ENCODE measurements at places on chromosomes 2 and 18.

GRCh38 chr2:60837123-60837522 lies 44.3 kb upstream of the REL start:
- DNase-seq: no peak

DNA sequence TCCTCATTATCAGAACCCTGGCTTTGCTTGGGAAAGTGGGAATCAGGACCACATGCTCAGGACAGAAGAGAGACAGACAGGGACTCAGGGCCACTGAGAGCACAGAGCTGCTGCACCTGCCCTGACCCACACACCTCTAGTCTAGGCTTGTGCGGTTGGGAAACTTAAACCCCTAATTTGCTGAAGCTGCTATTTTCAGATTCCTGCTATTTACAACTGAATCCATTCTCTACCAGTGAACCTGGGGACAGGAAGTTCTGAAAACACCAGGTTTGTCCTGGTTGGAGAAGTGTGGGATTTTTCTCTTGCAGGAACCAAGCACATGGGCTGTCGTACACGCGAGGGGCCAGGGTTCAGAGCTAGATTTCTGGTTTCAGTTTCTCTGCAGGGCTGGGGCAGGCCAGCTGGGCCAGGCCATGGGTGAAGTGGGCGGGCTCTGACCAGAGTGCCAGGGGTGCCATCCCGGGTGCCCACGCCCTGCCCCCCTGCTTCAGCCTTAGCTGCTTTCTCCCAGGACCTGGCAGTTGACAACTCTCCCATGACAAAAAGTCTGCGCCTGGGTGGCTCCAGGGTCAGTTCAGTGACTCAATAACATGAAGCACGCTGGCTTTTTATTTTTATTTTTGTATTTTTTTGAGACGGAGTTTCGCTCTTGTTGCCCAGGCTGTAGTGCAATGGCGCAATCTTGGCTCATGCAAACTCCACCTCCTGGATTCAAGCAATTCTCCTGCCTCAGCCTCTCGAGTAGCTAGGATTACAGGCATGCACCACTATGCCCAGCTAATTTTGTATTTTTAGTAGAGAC lies 51.3 kb upstream of the SLC1A4 start:
- no peak for DNase-seq

DNA sequence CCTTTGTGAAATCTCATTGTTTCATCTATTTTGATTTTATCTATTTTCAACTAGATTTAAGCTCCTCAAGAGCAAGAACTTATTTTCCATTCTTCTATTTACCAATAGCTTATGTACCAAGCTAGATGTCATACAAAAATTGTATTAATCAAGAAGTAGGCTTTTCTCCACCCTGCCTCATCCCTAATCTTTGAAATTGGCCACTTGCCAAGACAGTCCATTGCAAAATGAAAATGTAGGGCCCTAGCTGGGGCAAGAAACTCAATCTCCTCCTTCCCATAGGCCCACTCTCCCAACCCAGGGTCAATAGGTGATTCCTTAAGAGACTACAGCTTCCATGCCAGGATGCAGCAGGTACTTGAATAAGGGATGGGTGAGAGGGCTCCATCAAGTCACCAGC lies 39.3 kb upstream of the STPG4 start:
- DNase-seq: no peak

- DNase-seq: no peak
Measured at GRCh38 chr2:46239175-46239846, 57.9 kb upstream of the EPAS1 start.

DNA sequence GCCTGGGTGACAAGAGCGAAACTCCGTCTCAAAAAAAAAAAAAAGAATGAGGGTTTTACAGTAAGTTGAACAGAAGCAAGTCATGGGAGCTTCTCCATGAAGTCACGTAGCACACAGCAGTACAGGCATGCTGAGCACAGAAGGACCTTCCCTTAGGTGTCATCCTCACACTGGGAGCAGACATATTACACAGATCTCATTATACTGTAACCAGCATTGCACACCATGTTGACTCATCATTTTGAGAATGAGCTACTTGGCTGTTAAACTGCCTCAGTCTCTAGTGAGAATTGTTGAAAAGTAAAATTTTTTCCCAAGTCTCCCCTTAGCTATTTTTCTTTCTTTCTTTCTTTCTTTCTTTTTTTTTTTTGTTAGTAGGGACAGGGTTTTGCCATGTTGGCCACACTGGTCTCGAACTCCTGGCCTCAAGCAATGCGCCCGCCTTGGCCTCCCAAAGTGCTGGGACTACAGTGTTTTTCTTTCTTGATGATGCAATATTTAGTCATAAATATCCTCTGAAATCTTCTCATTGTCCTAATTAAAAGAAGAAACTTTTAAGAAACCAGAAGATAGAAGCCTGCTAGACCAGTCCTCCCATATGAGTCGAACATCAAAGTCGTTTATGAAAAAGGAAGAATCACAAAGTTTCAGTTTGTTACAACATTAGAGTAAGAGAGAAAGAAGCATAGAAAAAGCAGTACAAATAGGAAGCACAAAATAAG lies 37.9 kb upstream of the PPP1CB start:
- DNase-seq: no peak

GRCh38 chr2:120937686-120938044 lies 202.0 kb downstream of the GLI2 start:
- DNase-seq: no peak

Data from NCI-H1092 (cell line).